T-helper 22 cell (primary cell): ENCODE measurements at places on chromosomes 4 and X.

- DNase-seq = no peak
Observed at GRCh38 chr4:156771171-156771837, 200.3 kb downstream of the PDGFC start.

DNA sequence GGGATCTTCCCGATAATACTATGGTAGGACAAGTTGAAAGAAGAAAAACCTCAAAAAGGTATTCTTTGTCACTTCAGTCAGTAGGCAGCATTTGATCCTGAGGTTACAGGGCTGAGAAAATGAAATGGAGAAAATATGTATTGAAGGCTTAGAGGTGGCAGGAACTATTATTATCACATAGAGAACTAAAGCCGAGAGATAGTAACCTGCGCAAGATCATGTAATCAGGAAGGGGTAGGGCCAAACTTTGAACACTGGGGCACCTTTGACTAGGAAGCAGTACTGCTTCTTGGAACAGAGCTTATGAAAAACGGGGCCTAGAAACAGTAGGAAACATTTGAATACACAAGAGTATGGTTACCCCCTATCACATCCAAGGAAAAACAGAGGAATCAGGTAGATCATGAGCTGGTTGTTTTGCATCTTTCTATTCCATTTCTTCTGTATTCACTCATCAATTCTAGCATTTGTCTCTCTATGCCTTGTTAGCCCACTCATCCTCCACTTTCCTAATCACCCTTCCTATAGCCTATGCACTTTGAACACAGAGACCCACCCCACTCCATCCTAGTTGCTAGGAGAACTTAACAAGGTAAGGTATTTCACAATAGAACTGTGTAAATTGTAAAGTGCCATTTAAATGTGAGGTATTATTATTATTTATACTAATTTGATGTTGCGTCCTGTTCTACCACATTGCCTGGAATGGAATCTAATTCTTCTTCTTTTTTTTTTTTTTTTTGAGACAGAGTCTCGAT, 34.6 kb upstream of the SLC9A7 start:
- DNase-seq = no peak

GRCh38 chrX:16778545-16778944, 7.7 kb upstream of the TXLNG start:
- no peak for DNase-seq

DNA sequence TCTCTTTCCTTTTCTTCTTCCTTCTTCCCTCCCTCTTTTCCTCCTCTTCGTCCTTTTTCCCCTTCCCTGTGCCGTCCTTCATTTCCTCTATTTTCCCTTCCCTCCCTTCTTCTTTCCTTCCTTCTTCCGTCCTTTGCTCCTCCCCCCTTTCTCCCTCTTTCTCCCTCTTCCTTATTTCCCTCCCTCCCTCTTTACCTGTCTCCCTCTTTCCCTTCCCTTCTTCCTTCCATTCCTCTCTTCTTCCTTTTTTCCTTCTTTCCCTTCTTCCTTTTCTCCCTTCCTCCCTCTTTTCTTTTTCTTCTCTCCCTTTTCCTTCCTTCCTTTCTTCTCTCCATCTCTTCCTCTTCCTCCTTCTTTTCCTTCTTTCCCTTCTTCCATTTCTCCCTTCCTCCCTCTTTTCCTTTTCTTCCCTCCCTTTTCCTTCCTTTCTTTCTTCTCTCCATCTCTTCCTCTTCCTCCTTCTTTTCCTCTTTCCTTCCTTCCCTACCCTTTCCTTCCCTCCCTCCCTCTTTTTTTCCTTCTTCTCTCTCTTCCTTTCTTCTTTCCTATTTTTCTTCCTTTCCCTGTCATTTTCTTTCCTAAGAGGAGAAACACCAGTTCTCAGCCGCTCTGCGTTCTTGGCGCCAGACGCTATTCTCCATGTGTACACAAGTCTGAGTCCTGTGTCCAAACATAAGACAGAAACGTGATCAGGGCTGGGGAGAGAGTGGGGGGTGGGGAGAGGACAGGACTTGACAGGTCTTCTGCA, 597.1 kb downstream of the MID1IP1 start:
- DNase-seq = no peak

- DNase-seq = no peak
Observed at GRCh38 chrX:5220421-5220820, 1008.2 kb downstream of the NLGN4X start.

- no peak for DNase-seq
Observed at GRCh38 chr4:56692576-56692975, 11.5 kb upstream of the HOPX start.

DNA sequence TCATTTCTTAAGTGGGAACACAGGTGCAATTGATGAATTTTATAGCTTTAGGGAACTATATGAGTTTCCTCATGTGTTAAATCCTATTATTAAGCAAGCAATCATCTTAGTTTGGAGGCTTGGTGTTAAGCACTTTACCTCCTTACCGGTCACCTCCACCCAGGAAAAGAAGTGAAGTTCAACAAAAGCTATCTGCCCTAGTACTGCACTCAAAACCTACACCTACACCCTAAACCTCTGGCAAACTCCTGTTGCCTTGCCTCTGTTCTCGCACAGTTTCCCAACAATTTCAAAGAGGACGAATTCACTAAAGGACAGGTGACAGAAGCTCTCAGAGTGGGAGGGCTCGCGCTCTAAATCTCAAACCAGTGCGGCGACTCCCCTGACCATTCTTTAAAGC, 85.7 kb upstream of the TENT5D start:
- no peak for DNase-seq

DNA sequence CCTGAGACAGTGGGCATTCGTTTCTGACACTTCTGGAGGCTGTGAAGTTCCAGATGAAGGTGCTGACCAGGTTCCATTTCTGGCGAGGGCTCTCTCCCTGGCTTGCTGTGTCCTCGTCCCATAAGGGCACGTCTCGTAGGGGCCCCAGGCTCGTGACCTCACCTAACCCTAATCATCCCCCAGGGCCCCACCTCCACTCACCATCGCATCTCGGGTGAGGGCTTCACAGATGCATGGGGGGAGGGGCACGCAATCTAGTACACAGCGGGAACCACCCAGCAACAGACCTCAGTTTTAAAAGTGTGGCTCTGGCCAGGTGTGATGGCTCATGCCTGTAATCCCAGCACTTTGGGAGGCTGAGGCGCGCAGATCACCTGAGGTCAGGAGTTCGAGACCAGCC, 22.1 kb downstream of the PDE6B start:
- DNase-seq = no peak

- no peak for DNase-seq
Observed at GRCh38 chr4:56197387-56197786, 189.9 kb downstream of the AASDH start.

DNA sequence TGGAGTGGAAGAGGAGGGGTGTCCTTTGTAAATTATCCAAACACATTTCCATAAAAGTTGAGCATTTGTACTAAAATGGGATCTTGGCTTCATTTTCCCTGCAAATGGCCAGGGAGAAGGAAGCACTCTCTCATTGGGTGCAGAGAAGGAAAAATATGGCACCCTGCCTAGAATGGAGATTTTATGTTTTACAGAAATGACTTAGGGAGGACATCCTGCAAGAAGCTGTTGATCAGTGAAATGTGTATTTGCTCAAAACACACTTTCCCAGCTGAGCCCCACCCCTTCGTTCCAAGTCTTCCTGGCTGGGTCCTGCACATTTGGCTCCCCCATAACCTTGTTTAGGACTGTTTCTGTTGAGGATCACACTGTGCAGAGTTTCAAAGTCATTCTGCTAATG, 213.5 kb upstream of the TAPT1 start:
- no peak for DNase-seq

- DNase-seq = no peak
Observed at GRCh38 chr4:560731-561291, 15.3 kb downstream of the TMEM271 start.

DNA sequence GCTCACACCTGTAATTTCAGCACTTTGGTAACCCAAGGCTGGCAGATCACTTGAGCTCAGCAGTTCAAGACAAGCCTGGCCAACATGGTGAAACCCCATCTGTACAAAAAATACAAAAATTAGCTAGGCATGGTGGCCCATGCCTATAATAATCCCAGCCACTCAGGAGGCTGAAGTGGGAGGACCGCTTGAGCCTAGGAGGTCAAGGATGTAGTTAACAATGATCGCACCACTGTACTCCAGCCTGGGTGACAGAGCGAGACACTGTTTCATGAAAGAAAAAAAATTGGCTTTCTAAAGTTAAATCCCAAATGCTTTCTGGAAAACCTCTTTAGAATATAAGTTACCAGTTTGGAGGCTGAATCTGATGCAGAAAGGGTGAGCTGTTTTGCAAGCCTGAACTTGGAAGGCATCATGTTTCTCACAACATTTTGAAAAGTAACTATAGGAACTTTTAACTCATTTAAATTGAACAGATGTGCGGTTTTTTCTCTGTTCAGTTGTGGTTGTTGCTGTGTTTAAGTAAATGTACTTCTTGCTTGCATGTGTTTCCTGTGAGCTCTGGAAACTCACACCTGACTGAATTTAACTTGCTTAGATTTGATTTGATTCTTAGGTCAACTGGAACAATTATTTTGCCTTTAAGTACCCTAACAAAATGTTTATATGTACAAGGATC, 39.8 kb upstream of the TMEM131L start:
- DNase-seq = no peak

GRCh38 chrX:155333544-155334100, 792 bp downstream of the CLIC2 start:
- no peak for DNase-seq

DNA sequence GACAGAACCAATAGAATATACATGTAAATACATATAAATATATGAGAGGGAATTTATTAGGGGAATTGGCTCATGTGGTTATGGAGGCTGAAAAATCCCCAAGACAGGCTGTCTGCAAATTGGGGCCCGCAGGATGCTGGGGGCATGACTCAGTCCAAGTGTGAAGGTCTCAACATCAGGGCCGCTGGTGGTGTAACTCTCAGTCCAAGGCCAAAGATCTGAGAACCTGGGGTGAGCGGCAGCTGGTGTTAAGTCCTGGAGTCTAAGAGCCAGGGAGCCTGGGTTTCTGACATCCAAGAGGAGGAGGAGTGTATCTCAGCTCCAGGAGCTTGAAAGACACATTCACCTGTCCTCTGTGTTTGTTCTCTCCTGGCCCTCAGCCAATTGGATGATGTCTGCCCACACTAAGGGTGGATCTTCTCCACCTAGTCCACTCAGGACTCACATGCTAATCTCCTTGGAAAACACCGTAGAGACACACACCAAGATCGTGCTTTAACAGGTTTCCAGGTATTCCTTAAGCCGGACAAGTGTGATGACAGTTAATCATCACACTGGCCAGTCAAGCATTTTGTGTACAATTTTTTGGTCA, 28.9 kb downstream of the TIGD2 start:
- DNase-seq = no peak

DNA sequence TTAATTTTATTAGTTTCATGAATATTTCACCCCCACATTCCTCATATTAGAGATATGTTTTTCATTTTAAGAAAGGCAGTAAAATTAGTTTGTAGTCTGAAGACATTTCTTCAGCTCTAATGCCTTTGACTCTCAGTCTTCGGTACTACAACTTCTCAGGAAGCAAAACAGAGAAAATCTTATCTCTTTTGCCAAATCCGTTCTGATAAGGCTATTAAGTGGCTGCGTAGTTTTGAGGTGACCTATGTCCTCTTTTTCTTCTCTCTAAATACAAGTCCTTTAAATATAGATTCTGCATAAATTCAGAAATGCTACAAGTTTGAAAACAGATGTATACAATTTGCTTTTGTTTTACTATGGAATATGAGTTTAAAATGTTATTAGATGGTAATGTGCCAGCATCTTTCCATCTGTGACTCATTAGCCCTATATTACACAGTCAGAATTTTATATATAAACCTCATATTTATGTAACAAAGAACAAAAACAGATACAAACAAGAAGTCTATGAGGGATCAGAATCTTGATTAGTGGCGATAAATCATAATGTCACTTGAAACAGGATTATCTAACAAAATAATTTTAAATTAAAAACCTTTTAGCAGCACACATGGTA, 181.2 kb upstream of the ETNPPL start:
- DNase-seq = no peak

DNA sequence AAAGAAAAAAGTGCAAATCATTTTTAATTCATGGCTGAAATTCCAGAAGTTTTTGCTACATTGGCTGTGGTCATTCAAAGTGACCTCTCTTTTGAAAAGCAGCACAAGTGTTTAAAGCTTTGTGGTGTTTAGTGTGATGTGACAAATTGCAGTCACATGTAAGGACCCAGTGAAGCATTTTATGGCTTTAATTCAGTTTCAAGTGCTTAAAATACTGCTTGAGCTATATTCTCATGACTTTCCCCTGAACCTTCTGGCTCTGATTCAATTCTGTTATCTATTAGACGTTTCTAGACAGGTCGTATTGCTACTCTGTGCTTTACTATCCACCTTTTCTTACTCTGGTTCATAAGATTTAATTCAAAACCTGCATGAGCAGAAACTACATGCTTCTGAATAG, 105.8 kb downstream of the FAT4 start:
- no peak for DNase-seq

GRCh38 chrX:44735498-44735897, 108.3 kb upstream of the DUSP21 start:
- no peak for DNase-seq
